Stimulated activated CD8-positive, alpha-beta memory T cell treated with anti-CD3 and anti-CD28 coated beads, Interleukin-4, amount 100 ng/mL, for 4 hours (primary cell): ENCODE measurements at places on chromosomes 1 and 21.

GRCh38 chr1:206933333-206933945 is 11.7 kb upstream of the FCMR start:
- peak; percentile 44 for DNase-seq

GRCh38 chr1:155898888-155899287 is 12.3 kb downstream of the RIT1 start:
- no peak for DNase-seq

- DNase-seq: no peak
These were observed 23.5 kb downstream of the PHGDH start for GRCh38 chr1:119735217-119735616.

DNA sequence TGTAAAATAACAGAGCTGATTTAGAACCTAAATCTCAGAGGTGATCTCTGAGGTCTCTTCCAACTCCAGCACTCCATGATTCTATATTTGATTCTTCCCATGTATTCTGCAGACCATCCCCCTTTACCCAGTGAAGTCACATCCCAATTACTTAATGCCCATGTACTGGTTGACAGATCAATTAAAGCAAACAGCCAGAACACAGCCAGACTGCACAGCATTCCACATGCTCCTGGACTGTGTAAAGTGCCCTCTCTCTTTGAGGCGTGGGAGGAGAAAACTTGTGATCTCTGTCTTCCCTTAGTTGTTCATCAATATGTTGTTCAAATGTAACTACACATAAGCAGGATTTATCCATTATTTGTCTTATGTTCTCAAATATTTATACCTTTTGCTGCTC is 18.1 kb downstream of the NOS1AP start:
- no peak for DNase-seq

DNA sequence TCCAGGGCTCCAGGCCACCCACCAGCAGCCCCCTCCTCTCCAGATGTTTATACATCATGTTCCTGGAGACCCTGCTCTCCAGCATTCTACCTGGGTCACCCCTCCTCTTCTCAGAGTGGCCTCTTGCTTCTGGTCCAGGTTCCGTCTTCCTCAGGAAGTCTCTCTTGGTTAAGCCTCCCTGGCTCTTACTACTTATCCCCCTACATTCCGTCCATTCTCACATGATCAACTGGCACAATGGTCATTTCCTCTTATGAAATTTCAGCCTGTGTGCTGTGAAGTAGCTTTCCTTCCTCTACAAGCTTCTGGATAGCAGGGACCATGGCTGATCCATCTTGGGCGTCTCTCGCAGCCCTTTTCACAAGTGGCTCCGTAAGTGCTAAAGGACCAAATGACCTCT is 33.9 kb upstream of the ATP2B4 start:
- no peak for DNase-seq

DNA sequence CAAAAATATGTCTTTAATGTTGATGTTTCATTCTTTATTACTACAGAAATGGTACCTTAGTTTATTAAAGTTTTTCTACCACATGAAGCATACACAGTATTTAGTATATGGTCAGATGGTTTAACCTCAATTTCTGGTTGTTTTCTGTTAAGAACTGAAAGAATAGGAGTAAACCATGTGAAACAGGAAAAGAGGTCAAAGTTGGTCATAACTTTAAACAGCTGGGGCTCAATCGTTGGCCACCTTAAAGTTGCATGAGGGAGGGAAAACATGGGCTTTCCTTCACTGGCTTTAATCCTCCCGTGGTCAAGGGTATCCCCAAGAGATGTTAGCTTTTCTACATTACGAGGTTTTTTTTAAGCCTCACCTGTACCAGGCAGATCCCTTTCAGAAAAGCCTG is 483.3 kb upstream of the ADAMTS5 start:
- no peak for DNase-seq

DNA sequence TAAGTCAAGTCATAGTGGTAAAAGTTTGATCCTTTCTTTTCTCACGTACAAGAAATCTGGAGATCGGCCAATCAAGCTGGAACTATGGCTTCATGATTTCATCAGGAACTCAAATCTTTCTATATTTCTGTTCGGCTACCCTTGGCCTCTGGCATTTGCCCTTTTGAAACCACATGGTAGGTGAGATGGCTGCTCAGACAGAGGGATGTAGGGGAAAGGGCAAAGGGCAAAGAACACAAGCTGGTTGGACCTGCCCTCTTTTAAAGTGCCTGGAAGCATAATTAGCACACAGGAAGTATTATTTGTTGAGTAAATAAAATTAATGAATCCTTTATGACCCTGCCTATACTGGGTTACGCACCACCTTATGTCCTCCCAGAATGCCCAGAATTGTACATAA is 11.5 kb upstream of the RGS1 start:
- no peak for DNase-seq

GRCh38 chr1:218611916-218612585 is 266.9 kb downstream of the TGFB2 start:
- DNase-seq: no peak

DNA sequence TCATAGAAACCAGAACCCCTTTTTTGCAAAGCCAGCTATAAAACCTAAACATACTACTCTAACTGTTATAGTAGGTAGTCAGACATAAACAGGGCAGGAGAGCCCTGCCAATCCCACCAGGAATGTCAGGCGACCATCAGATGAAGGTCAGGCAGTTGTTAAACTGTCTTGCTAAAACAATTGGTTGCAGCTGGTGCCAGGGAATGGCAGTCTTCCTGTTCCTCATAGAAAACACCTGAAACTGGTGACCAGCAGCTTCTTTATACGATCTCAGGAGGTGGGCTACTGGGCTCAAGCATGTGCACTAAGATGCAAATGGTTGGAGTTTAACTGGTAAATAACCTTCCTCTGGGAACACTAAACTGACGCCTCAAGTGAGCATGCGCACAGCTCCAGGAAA is 224.1 kb downstream of the COL11A1 start:
- DNase-seq: no peak

- no peak for DNase-seq
These were observed 16.7 kb upstream of the KPNA6 start for GRCh38 chr1:32091176-32091575.

- no peak for DNase-seq
These were observed 12.3 kb upstream of the RIMKLA start for GRCh38 chr1:42368096-42368795.

DNA sequence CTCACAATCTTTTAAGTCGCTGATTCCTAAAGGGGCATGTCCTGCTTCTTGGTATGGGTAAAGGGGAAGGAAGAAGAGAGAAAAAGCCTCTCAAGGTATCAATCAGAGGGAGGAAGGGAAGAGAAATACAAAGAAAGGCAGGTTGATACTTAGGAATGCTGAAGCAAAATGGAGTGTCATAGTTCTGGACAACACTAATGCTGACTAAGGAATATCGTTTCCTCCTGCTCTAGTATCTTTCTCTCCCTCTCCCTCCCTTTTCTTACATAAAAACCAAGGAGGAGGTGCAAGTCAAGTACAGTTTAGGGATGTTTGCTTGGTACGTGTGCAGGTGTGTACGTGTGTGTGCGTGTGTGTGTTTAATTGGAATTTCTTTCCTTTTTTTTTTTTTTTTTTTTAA is 44.9 kb upstream of the IL12RB2 start:
- no peak for DNase-seq

- no peak for DNase-seq
These were observed 226.8 kb downstream of the DNAH14 start for GRCh38 chr1:225156254-225156653.

- no peak for DNase-seq
These were observed 20.9 kb downstream of the UQCRHL start for GRCh38 chr1:15786581-15786980.

DNA sequence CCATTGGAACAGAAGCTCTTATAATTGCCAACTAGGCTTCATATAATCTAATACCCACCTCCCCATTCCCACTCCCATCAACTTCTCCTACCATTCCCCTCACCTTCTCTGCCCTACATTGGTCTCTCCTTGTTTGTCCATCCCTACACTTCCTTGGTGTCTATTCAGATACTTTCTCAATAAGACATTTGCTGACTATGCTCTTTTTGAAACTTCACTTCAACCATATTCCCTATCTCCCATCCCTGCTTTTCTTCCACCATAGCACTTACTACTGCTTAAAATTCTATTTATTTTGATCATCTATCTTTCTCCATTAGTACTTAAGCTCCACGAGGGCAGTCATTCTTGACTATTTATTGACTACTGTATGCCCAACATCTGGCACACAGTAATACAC is 40.4 kb downstream of the CD160 start:
- no peak for DNase-seq

DNA sequence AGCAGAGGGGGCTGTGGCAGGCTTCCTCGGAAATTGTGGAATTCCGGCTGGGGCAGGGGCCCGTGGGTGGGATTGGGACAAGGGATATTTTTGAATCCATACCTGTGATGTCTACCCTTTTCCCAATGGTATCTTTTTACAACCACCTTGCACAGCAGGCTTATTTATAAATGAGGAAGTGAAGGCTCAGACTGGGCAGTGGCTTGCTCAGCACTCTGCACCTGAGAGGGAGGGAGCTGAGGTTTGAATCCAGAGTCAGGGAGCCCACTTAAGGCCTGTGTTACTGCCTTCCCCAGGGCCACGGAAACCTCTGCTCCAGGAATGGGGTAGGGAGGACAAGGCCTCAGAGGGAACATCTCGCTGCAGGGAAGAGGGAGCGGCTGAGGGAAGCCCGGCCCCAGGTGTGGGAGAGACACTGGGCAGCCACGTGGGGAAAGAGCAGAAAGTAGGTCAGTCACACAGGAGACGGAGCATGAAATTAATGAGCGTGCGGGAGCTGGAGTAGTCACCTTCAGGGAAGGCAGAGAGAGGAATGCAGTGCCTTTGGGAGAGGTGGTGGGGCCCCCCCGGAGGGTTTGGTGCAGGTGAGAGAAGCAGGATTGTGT is 35.4 kb upstream of the SCMH1 start:
- no peak for DNase-seq

DNA sequence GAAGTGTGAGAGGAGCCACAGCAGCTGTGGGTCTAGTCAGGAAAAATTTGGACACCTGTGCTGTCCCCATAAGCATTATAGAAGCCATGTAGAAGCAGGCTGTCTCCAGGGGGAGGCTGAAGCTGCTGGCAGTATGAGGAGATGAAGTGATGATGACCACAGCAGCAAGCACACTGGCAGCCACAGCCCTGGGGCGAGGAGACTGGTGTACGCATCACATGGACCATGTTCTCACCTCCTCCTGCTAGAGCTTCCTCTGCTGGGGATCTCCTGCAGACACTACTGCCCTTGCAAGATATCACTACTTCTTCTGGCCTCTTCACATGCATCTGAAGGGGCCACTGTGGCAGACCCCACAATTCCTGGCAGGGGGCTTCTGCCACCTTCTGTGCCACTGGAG is 33.8 kb upstream of the CREG1 start:
- no peak for DNase-seq

GRCh38 chr1:27097484-27097917 is 57.4 kb downstream of the SLC9A1 start:
- DNase-seq: peak; percentile 32

- no peak for DNase-seq
These were observed 533.3 kb downstream of the OMA1 start for GRCh38 chr1:58013237-58013636.

- DNase-seq: no peak
These were observed 541.3 kb downstream of the DPYD start for GRCh38 chr1:97379387-97380075.

GRCh38 chr1:186754542-186755145 is 74.1 kb upstream of the PLA2G4A start:
- no peak for DNase-seq

DNA sequence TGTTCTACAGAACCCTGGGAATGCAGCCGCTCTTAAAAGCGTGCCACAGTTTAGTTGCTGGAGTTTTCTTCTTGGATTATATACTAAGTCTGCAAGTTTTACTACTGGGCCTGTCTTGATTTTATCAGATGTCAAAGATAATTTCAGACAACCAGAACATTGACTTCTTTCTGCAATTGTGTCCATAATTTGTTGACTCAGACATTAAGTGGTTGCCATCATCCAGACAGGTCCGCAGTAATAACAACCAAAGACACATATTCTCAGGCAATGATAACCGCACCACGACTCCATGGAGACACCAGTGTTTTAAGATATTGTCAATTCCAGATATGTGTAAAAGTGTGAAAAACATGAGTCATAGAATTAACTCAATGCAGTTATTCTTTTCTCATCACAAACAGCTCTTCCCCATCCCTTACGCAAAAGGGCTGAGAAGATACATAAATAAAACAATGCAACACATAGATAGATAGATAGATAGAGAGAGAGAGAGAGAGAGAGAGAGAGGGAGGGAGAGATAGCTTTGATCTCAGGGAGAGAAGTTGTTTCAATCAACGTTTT is 90.4 kb upstream of the FMN2 start:
- DNase-seq: no peak

DNA sequence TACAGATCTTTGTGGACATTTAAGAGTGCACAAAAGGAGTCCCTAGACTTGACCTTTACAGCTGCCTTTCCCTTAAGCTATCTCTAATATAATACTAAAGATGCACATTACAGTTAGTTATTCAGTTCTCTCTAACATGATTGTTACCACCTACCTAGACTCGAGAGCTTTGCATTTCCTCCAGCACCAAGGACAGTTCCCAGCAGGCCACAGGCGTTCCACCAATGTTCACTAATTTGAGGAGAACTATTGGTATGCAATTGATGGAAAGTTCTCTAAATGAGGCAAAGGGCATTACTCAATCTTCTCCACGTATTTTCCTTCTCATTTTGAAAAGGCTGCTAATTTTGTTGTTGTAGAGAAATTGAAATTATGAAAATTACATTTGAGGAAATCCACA is 5.4 kb upstream of the NTNG1 start:
- DNase-seq: no peak

DNA sequence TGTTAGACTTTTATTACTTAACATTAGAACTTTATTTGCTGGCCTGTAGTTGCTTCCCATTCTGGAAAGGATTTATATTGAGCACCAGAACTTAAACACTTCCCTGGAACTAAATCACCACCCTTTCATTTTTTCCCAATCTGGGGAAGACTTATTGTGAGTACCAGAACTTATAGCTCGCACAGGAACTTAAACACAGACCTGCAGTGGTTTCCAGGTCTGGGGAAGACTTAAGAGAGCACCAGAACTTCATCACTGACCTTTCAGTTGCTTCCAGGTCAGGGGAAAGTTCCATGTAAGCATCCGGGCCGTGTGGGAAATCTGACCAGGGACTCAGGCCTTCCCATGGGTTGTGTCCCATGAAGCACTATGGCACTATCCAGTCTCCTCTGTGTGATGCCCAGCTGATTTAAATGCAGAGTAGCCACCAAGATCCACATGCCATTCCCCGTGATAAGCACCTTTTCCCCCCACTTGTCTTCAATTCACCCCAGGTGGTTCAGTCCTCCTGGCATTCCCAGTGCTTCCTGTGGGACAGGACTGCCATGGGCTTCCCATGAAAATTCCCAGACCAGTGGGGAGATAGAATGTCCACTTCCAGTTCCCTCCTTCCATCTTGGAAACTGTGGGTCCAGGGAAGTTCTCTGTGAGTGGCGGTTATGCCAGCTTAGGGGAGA is 48.9 kb downstream of the C4BPA start:
- DNase-seq: no peak

- no peak for DNase-seq
These were observed 28.9 kb upstream of the RBM15 start for GRCh38 chr1:110310300-110310699.

DNA sequence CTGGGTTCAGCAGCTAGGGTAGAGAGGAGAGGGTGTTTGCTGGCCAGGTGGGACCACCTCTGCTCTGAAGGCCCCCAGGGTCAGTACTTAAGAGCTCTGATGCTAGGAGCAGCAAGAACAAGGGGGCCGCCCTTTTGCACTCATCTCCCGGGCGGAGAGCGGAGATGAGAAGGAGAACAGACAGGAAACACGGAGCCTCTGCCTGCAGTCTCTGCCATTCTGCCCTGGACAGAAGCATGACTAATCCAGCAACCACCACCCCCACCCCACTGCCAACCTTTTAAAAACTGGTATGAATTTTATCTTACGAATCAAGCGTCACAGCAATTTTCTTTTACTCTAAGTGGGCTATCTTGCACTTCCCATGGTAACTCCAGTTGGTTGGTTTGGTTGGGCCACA is 34.5 kb downstream of the PARP1 start:
- no peak for DNase-seq
